Effector CD4-positive, alpha-beta T cell (primary cell): ENCODE measurements at places on chromosomes 6 and 20.

- no peak for DNase-seq
Measured at GRCh38 chr6:14118091-14118439, 493 bp downstream of the CD83 start.

GRCh38 chr20:21147593-21147992 is 21.7 kb downstream of the KIZ start:
- no peak for DNase-seq

DNA sequence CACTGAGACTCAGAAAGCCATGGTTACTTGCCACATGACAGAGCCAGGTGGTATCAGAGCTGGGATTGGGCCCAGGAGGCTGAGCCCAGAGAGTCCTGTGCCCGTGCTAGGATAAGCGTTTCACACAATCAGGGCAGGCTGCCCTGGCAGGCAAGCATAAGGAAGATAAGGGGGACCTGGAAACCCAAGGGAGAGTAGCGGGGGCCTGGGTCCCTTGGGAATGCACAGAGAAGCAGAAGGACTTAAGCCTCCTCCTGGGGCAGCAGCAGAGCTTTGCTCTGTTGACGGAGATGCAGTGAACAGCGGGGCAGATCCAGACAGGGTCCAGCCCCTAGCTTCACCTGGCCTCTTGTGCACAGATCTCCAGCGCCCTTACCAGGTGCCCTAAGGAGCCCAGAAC is 8.7 kb downstream of the TRIB3 start:
- DNase-seq, result no peak

GRCh38 chr6:163874784-163875183 is 460.3 kb downstream of the QKI start:
- no peak for DNase-seq

GRCh38 chr6:22071270-22072041 is 225.4 kb downstream of the PRL start:
- DNase-seq, result no peak

GRCh38 chr20:63547725-63548480 is at the start of gene SRMS:
Gene SRMS, minus strand, starts transcription at chr20:63547749. Its CDS starts 286 bp downstream, at chr20:63547463.
- DNase-seq, result no peak

DNA sequence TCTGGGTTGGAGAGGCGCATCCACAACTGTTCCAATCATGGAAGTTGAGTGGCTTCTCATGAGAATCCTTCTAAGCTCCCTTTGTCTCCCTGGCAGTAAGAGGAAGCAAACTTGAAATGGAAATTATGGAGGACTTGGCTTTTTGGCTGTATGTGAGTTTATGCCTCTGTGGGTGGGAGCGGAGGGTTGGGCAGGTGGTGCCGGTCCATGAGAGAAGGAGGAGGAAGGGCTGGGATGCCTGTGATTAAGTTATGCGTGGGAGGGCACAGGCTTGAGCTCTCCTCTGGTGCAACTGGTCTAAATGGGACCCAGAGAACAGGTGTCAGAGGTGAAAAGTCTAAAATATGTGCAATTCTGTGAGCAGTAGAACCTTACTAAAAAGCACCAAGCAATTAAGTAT is 2.2 kb downstream of the PHACTR3 start:
- DNase-seq, result no peak

GRCh38 chr20:1811621-1812498 is 83.3 kb upstream of the SIRPA start:
- no peak for DNase-seq

GRCh38 chr6:22017272-22017671 is 279.6 kb downstream of the PRL start:
- DNase-seq, result no peak

GRCh38 chr20:62142252-62143080 is 728 bp downstream of the PSMA7 start:
- no peak for DNase-seq

DNA sequence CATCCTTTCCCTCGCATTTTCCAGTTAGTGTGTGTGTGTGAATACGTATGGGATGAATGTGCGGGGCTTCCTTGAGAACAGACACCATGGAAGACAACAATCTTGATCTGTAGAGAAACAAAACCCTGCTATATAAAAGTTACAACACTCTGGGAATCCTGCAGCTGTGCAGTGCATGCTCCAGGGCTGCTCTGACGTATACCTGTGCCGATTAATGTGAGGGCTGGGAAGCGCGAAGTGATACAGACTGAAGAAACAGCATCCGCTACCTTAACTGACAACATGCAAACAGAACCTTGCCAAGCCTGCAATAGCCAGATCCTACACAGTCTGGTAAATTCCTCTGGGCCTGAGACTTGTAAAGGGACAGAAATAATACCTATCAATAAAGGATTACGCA is 31.6 kb upstream of the MTRF1L start:
- DNase-seq, result no peak

- DNase-seq, result no peak
Measured at GRCh38 chr6:128929869-128930268, 46.9 kb downstream of the LAMA2 start.

DNA sequence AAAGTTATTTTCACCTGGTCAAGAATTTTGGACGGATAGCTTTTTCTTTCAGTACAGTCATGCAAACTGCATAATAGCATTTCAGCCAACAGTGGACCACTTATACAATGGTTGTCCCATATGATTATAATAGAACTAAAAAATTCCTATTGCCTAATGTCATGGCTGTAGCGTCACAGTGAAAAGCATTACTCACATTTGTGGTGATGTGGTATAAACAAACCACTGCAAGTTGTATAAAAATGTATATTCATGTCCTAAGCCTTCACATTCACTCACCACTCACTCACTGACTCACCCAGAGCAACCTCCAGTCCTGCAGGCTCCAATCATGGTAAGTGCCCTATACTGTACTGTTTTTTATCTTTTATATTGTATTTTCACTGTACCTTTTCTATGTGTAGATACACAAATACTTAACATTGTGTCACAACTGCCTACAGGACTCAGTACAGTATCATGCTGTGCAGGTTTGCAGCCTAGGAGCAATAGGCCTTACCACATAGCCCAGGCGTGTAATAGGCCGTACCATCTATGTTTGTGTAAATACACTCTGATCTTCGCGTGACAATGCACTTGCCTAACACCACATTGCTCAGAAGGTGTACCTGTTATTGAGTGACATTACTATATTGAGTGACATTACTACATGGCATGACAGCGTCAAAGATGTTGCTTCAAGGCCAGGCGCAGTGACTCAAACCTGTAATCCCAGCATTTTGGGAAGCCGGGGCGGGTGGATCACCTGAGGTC is 17.9 kb downstream of the ABHD12 start:
- no peak for DNase-seq

DNA sequence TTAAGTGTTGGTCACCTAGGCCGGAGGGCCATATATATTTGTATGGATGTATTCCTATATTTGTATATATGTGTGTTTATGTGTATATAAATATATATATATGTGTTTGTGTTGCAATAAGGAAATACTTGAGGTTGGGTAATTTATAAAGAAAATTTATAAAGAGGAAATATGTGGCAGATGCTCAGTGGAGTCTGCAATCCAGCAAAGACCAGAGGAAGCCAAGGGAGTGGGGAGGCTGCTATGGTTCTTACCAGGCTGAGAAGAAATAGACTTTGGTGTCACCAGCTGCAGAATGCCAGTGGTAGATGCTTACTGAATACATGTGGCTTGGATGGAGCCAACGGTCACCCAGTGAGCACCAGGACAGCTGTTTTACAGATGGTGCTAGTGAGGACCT is 97.4 kb upstream of the ELOVL5 start:
- DNase-seq, result no peak

DNA sequence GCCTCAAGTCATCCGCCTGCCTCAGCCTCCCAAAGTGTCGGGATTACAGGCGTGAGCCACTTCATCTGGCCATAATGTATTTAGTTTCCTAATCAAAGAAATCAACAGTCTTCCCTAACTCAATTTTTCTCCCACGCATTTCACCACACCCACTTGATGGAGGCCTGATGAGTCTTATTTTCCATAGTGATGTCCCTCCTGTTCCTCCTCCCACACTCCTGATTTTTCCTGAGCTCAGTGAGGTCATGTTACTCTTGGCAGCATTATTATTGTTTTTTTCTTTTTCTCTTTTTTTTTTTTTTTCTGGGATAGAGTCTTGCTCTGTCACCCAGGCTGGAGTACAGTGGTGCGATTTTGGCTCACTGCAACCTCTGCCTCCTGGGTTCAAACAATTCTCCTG is 8.9 kb downstream of the ABRACL start:
- DNase-seq, result no peak

DNA sequence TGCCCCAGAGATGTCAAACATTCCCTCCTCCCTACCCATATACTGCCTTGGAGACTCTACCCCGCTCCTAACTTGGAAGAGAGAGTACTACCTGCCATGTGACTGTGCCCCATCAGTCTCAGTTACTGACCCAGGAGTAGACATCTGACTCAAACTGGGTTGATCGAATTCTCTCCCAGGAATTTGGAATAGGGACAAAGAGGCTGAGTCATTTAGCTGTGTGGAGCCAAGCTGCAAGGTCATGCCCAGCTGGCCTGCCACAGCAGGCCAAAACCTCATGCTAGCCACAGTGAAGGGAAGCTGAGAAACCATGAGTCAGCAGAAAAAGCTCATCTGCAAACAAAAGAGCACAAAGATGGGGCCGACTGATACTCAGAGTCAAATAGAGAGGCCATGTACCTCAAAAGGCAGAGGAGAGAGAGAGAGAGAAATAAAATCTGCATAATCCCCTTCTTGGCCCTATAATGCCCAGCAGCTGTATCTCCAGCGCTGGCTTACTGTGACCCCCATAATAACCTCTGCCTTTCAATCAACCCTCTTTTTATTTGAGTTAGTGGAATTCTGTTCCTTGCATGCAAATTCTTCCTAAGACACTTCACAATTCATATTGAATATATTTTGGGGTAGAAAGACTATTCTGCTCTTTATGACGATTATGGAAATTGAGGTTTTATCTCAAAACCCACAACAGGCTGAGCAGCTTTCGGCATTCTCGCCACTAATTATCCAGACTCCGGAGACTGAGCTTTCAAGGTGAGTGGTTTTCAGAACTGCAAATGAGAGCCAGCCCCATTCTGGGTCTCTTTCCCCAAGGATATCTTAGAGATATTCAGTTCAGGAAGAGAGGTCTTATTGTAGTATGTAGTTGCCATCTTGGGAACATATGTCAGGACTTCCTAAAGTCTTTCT is 21.4 kb upstream of the AKIRIN2 start:
- DNase-seq, result no peak

- no peak for DNase-seq
Measured at GRCh38 chr6:105452376-105452775, 49.5 kb upstream of the PREP start.

DNA sequence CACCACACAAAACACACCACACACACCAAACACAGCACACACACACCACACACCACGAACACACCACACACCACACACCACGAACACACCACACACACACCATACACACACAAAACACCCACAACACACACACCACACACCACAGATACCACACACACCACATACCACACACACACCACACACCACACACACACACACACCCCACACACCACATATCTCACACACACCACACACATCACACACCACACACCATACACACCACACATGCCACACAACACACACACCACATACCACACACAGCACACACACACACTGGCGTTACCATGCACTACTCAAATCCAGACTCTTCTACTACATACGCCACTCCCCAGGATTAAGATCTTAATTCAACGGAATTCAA is 118.9 kb upstream of the THBS2 start:
- no peak for DNase-seq

DNA sequence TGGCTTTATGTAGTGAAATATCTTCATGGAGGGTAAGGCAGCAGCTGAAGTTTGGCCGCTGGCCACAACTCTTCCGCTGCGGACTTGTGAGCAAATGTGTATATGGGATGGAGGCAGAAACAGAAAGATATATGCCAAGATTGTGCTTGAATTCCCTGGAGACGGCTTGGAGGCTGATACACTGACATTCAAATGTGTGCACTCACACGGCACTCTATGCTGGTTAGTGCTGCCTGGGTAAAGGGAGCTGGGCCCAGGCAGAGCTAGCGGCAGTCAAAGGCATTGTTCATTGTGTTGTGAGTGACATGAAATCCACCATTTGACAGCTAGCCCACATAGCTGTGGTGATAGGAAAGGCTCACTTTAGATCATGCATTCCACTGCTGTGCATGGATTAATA is 202.7 kb downstream of the CLIC5 start:
- no peak for DNase-seq

GRCh38 chr6:15518878-15519277 is 143.9 kb downstream of the DTNBP1 start:
- no peak for DNase-seq

GRCh38 chr6:161543684-161544309 is 269.9 kb upstream of the AGPAT4 start:
- no peak for DNase-seq

DNA sequence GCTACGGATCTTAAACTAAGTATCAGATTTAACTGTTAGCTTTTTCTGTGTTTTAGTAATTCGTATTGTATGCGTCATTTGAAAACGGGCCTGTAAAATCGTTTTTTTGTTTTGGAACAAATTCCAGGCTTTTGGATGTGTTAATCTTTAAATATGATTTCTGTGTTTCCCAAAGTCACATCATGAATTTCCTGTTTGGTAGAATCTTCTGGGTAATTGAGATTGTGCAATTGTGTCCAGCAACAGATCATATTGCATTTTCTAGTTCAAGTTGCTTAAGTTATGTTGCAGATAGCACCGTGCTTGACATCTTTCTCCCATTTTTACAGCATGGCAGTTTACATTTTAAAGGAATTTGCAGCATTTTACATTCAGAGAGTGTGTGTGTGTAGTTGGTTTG is 1.9 kb downstream of the MAPK14 start:
- no peak for DNase-seq

DNA sequence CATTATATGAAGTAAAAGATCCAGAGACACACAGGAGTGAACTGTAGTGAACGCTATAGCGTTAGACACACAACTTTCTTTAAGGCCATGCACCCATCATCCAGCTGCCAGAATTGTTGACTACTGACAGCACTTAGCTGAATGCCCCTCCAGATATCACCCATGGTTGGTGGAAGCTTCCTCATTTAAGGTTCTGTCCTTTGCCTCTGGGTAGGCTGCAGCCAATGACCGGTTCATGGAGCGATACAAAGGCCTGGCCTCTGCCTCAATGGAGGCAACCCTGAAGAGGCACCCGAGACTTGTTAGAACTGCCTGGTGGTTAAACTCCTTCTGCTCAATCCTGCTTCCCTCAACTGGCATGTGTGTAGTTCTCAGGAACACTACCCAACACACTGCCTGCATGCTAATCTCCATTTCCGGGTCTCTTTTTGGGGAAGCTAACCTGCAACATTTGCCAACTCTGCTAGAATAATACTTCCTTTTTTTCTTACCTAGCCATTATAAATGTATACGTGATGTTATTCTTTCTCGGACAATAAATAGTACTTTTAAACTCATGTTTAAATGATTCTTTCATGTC is 49.8 kb upstream of the THEMIS start:
- no peak for DNase-seq
